ENCODE measurements at places on chromosomes 2 and 18.

- H3K27me3 ChIP-seq = no peaks in the 10 kb centered on the region
- H3K4me1 ChIP-seq = peaks cover 43% of the 10 kb centered on the region
- H3K36me3 ChIP-seq = peaks cover 13% of the 10 kb centered on the region
- no peak overlapping the region for H3K4me3 ChIP-seq
Observed at GRCh38 chr2:20670315-20671035, 3.5 kb downstream of the GDF7 start.

DNA sequence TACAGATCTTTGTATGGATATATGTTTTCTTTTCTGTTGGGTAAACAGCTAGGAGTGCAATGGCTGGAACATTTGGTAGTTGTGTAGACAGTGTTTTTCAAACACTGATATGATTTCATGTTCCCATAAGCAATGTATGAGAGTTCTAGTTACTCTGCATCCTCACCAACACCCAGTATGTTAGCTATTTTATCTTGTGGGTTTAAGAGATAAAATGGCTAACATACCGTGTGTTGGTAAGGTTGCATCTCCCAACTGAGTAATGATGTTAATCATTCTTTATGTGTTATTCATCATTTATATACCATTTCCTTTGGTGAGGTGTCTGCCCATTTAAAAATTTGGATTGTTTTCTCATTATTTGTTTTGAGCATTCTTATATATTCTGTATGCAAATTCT lies 65.7 kb downstream of the LYPD6B start:
- DNase-seq = no peak
- no peak overlapping the region for H3K27ac ChIP-seq
- no peak overlapping the region for H3K4me3 ChIP-seq
- no peaks in the 10 kb centered on the region for H3K27me3 ChIP-seq
- H3K36me3 ChIP-seq = no peaks in the 10 kb centered on the region

- no peaks in the 10 kb centered on the region for H3K36me3 ChIP-seq
- H3K27ac ChIP-seq = no peak overlapping the region
- no peak overlapping the region for H3K4me3 ChIP-seq
- no peak for DNase-seq
Observed at GRCh38 chr2:146950361-146950760, 894.5 kb upstream of the ACVR2A start.

DNA sequence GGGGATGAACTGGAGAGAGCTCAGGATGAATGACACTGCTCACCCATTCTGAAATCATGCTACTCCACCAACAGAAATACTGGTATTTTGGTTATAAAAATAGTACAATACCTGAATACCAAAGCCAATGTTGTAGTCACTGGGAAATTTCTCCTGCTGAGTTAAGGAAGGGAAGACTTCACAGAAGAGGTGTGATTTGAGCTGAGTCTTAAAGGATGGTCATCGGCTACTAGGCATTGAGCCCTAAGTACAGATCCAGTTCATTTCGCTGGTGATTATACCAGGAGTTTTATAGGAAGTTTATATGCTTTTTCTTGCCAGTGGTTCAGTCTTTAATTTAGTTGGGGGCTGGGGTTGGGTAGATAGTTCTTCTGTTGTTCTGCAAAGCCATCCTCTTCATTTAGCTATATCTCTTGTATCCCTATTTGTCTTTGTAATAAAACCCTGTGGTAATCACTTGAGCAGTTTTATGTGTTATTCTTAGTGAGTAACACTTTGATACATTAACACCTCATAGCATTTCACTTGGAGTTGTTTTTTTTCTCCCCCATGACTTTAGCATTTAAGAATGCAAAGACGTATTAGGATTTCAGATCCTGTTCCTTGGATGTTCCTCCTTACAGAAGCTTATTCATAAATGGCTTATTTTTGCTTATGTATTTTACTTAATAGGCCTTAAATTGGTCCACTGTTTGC lies 239.9 kb upstream of the FOSL2 start:
- H3K27me3 ChIP-seq = no peaks in the 10 kb centered on the region
- no peaks in the 10 kb centered on the region for H3K36me3 ChIP-seq
- no peaks in the 10 kb centered on the region for H3K4me1 ChIP-seq

- no peaks in the 10 kb centered on the region for H3K27me3 ChIP-seq
- no peak overlapping the region for H3K4me3 ChIP-seq
- H3K36me3 ChIP-seq = no peaks in the 10 kb centered on the region
- no peaks in the 10 kb centered on the region for H3K4me1 ChIP-seq
Observed at GRCh38 chr2:103860016-103860415, 993.9 kb upstream of the POU3F3 start.

DNA sequence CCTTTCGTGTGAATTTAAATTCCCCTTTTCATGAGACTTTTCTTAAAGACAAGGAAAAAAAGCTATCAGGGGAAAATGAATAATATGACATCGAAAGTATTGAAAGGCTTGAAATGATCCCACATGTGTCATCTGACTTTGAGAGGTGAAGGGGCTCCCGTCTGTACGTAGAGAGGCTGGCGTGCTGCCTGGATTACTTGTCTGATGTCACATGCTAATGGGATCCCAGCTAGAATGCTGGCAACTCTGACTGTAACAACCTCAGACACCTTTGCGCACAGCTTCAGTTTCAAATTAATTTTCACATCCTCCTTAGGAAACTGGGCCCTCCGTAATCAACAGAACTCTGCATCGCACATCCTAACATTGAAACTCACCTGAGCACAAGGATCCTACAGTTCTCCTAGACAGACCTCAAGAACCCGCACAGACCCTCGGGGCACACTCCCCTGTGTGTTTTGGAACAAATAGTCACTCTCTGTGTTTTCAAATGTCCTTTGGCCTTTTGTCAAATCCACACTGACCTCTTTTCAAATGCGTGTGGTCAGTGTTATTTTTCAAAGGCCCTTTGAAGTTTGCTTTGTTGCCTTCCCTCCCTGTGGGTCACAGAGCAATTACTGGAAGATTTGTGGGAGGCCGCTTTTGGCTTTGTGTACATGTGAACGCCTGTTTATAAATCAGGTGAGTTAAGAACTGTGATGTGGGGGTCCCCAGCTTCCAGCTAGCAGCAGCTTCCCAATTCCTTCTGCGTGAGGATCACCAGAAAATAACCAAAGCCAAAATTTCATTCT lies 65.9 kb downstream of the IL1R2 start:
- no peak overlapping the region for H3K4me3 ChIP-seq
- H3K4me1 ChIP-seq = peaks cover 10% of the 10 kb centered on the region
- no peak overlapping the region for H3K27ac ChIP-seq
- H3K36me3 ChIP-seq = no peaks in the 10 kb centered on the region

DNA sequence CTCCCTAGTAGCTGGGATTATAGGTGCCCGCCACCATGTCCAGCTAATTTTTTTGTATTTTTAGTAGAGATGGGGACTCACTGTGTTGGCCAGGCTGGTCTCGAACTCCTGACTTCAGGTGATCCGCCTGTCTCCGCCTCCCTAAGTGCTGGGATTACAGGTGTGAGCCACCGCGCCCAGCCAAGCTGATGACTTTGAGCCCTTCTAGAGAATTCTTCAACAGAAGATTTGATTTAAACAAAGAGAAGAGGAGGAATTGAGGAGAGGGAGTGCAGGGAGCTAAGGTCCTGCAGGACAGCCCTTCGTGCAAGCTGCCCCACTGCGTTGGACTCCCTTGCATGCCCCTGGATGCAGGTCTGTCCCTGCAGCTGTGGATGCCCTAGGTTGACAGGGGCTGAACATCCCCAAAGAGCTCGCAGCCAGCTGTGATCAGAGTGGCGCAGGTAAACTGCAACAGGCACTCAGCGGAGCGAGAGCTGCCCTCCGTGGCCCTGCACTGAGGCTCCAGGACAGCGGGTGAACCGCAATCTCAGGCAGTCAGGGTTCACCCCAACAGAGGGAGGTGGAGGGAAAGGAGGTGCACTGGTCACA lies 13.7 kb downstream of the ADRA2B start:
- H3K27me3 ChIP-seq = no peaks in the 10 kb centered on the region
- H3K4me3 ChIP-seq = no peak overlapping the region
- H3K4me1 ChIP-seq = peaks cover 8% of the 10 kb centered on the region
- H3K27ac ChIP-seq = no peak overlapping the region

DNA sequence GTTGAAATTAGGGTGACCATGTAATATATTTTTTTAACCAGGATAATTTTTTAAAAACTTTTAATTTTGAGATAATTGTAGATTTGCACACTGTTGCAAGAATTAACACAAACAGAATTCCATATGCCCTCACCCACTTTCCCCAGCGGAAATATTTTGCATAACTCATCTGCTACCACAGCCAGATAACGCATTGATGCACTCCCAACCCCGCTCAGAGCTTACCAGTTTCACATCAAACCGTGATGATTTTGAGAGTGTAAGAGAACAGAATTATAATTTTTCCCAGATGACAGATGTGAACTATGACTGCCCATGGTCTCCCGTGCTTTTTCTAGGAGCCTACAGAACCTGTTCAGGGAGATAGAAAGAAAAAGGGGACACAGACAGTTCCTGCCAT lies 35.2 kb upstream of the LDLRAD4 start:
- H3K4me1 ChIP-seq = no peaks in the 10 kb centered on the region
- H3K36me3 ChIP-seq = no peaks in the 10 kb centered on the region
- no peaks in the 10 kb centered on the region for H3K27me3 ChIP-seq
- no peak overlapping the region for H3K27ac ChIP-seq

DNA sequence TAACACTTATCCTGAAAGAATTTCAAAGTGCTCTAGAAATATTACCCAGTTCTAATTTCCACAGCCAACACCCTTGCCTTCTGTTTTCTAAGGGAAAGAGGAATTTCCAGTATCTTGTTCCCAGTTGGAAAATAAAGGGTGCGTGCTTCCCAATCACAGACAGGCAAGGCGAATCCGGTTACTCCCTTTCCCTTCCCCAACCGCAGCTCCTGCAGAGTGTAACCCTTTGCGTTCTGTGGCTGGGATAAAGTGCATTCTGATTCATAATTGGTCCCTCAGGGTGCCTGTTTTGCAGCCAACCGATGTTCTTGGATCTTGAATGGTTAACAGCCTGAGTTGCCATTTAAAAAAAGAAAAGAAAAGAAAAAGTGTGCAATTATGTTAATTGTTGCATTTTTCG lies 40.6 kb upstream of the PGAP1 start:
- no peak overlapping the region for H3K27ac ChIP-seq
- no peaks in the 10 kb centered on the region for H3K4me1 ChIP-seq
- H3K27me3 ChIP-seq = no peaks in the 10 kb centered on the region
- no peak overlapping the region for H3K4me3 ChIP-seq
- DNase-seq = no peak
- no peaks in the 10 kb centered on the region for H3K36me3 ChIP-seq

- no peak overlapping the region for H3K4me3 ChIP-seq
- no peak for DNase-seq
- no peaks in the 10 kb centered on the region for H3K27me3 ChIP-seq
- H3K4me1 ChIP-seq = no peaks in the 10 kb centered on the region
- peak overlapping the region; percentile 0 for H3K27ac ChIP-seq
- H3K36me3 ChIP-seq = peaks cover 21% of the 10 kb centered on the region
Observed at GRCh38 chr2:19933351-19933981, 31.7 kb upstream of the TTC32 start.

- peak overlapping the region; percentile 95 for H3K4me3 ChIP-seq
- DNase-seq = no peak
- H3K27me3 ChIP-seq = no peaks in the 10 kb centered on the region
- H3K27ac ChIP-seq = peak overlapping the region; percentile 72
- H3K36me3 ChIP-seq = no peaks in the 10 kb centered on the region
- peaks cover 10% of the 10 kb centered on the region for H3K4me1 ChIP-seq
Observed at GRCh38 chr2:6866275-6866671, 566 bp upstream of the CMPK2 start.

DNA sequence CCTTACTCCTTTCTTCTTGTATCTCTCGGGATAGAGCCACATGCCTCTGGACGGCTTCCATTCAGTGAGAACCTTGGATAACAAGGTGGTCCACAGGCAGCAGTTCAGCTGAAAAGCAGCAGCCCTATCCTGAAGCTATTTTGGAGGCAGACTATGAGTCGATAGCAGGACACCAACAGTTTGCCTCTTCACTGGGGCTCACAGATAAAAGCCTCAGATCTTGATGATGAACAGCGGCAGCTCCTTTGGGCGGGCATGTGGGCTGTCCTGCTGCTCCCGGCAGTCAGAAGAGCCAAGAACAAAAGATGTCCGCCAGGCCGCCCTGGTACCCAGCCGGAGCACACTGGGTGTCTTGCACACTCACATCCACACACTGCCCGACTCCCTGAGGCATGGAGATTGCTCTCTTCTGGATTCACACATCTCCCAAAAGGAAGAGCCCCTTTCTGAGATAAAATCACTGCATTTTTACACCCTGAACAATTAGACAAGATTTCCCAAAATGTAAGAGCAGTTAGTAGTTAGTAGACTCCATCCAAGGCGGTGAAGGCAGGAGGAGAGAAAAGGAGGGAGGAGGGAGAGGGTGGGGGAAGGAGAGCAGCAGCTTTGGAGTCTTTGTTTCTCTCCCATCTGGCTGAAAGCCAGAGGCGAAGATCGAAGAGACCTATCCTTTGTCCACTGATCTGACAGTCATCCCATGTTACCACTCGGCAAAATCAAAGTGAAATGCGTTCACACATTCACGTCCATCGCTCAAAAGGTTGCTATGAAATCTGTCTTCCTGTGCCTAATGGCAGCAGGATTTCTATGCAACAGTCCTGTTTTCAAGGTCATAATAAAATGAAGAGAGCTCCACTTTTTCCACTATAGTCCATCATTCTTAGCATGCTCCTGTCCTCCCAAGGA lies 90.1 kb upstream of the KLF7 start:
- H3K36me3 ChIP-seq = no peaks in the 10 kb centered on the region
- H3K27me3 ChIP-seq = no peaks in the 10 kb centered on the region
- peaks cover 4% of the 10 kb centered on the region for H3K4me1 ChIP-seq
- H3K27ac ChIP-seq = no peak overlapping the region
- H3K4me3 ChIP-seq = no peak overlapping the region

DNA sequence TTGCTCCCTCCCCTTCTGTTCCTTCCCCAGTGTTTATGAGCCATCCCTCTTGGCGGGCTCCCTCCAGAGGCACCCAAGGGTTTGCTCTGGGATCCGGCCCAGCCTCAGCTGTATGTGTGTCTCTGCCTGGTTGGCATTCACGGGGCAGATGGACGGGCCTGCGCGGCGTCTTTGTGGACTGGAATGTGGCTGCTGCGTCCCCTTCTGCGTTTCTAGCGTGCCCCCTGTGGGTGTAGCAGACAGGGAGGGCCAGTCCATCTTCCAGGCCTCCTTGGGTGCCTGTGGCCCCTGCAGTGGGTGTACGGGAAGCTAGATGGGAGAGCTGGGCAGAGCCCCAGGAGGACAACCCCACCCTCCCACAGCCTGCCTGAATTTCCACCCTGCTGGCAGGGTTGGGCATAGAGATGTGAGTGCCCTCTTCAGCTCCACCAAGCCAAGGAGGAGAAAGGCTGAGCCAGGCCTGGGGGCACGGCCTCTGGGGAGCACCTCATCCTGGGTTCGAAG lies 15.7 kb downstream of the GPC1 start:
- H3K36me3 ChIP-seq = peaks cover 2% of the 10 kb centered on the region
- H3K4me3 ChIP-seq = no peak overlapping the region
- H3K27ac ChIP-seq = no peak overlapping the region
- no peaks in the 10 kb centered on the region for H3K27me3 ChIP-seq
- peaks cover 10% of the 10 kb centered on the region for H3K4me1 ChIP-seq
